Mucosa of gallbladder (tissue), 1 donor: ENCODE measurements at places on chromosomes 2 and 18.

GRCh38 chr2:223669453-223670225, 67.5 kb upstream of the SCG2 start:
- DNase-seq, result no peak

DNA sequence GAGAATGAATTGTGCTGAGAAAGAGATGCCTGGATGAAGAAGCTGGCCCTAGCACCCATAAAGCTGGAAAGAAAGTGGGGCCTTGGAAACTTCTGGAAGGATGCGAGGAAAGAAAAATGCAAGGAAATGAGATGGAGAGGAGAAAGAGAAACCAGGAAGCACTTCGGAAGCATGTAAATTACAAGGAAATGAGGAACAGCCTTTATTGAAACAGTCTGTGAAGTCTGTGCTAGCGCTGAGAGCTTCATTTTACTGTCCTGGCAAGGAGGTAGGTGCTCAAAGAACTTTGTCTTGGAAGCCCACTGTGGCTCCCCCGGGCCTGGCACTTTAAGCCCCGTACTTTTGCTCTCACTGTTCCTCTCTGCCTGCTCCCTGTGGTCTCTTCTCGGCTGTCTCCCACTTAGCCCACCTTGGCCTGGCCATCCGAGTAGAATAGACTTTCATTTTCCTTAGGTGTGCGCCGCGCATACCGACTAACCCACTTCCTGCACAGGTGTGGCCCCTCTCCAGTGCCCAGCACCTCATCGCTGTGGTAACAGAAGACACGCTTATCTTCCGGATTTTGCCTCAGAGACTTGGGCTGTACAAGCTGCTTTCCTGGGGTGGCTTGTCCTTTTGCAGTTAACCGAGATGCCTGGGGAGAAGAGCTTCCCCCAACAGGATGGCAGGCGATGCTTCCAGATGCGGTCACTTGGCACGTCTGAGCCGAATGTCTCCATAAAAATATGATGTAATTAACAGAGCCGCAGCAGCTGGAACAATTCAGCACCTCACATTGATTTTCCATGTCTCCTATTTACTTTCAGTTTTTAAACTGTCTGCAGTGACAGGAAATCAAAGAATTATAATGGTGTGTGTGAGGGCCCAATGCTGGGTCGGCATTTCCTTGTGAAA, 199.6 kb downstream of the HRH4 start:
- peak; percentile 31 for DNase-seq

DNA sequence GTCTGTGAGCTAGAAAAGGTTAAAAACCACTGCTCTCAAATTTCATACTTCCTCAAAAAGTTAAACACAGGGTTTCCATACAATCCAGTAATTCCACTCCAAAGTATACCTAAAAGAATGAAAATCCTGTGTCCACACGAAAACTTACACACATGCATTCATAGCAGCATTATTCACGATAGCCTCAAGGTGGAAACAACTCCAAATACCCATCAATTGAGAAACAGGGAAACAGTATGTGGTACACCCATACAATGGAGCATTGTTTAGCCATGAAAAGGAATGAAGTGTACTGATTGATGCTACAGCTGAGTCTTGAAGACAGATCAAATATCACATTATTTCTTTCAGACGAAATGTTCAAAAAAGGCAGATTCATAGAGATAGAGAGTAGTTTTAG, 36.7 kb downstream of the UXS1 start:
- DNase-seq, result no peak

DNA sequence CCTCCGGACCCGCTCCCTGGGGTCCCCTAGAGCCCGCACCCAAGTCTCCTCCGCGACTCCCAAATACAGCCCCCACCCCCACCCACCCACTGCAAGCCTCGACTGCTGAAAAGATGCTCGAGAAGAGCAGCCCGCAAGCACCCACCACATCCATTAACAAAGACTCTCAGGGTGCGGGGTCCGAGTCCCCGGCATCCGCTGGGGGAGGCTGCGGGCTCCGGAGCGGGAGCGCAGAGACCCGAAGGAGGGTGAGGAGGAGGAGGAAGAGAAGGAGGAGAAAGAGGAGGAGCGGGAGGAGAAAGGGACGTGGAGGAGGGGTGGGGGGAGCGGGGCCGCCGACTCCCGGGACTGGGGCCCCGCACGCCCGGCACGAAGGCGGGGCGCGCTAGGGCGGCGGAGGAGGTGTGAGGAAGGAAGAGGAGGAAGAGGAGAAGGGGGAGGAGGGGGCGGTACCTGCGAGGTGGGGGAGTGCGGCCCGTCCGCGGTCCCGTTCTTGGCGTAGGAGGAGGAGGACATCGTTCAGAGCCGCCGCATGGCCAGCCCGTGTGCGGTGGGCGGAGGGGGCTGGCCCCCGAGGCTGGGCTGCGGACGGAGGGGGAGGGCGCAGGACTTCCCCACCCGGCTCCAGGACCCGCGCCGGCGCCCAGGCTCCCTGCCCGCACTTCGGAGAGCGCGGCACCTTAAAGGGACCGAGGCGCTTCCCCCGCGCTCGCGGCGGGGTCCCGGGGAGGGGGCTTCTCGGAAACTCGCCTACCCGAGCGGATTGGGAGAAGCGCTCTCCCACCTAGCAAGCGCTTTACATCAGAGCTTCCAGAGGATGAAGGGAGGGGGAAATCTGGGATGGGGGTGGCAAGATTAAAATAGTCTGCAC, at the start of gene CACNB4:
TSS of gene CACNB4 (minus strand) at position 549 of the 871 bp plus-strand sequence.
- DNase-seq, result no peak
